Ascending aorta (tissue), 2 donors: ENCODE measurements at places on chromosomes 16 and 17. TPM values are rescaled to one million over a fixed set of nuclear protein-coding genes. Genes with fewer than 3 reads are reported as not detected.

TBL3 gene
- total RNA-seq, result 55.7 TPM

SPN gene
- 10.3 TPM for total RNA-seq

CCL5 gene
- total RNA-seq, result 43.2 TPM

MYOCD gene
- 153 TPM for total RNA-seq

- no peak overlapping the region for H3K27ac ChIP-seq
- H3K4me1 ChIP-seq, result no peaks in the 10 kb centered on the region
- H3K4me3 ChIP-seq, result no peak overlapping the region
- H3K27me3 ChIP-seq, result no peaks in the 10 kb centered on the region
- H3K36me3 ChIP-seq, result peaks cover 52% of the 10 kb centered on the region
Observed at GRCh38 chr17:38400286-38400685, 28.0 kb upstream of the ARHGAP23 start.

- H3K27me3 ChIP-seq, result no peaks in the 10 kb centered on the region
- no peak overlapping the region for H3K27ac ChIP-seq
- no peaks in the 10 kb centered on the region for H3K36me3 ChIP-seq
- H3K4me1 ChIP-seq, result no peaks in the 10 kb centered on the region
Observed at GRCh38 chr17:58666858-58667267, 25.0 kb downstream of the TEX14 start.

DNA sequence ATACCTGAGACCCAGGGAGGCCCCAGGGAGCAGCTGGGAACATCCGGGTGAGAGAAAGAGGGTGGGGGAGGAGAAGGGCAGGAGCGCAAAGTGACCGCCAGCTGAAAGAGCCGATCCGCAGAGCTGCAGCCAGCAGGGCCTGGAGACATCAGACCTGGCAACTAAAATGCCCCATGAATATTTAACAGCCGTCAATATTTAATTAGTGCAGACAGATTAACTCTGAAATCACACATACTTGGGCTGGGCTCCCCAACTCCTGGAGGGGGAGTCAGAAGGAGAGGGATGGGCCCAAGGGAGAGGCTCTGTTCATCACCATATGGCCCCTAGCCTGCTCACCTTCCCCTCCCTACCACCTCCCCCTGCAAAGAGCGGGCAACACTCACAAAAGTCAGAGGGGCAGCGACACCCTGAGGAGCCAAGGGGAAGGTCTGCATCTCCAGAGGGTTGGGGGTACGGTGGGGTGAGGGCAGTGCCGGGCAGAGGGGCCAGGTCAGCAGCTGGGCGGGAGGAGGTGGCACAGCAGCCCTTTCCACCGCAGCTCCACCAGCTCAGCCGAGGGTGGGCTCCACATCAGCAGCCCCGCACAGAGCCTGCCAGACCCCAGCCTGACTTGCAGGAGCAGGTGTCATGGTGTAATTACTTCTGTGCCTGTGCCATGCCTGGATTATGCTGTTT, 61.9 kb upstream of the CCL1 start:
- H3K27ac ChIP-seq, result no peak overlapping the region
- no peaks in the 10 kb centered on the region for H3K27me3 ChIP-seq
- H3K4me1 ChIP-seq, result no peaks in the 10 kb centered on the region
- H3K4me3 ChIP-seq, result no peak overlapping the region
- no peak for DNase-seq

GRCh38 chr17:45156242-45156641, 5.4 kb upstream of the HEXIM2 start:
- H3K4me3 ChIP-seq, result no peak overlapping the region
- H3K36me3 ChIP-seq, result no peaks in the 10 kb centered on the region
- peaks cover 50% of the 10 kb centered on the region for H3K4me1 ChIP-seq
- H3K27me3 ChIP-seq, result no peaks in the 10 kb centered on the region

GRCh38 chr16:9033125-9033830, 58.2 kb upstream of the HAPSTR1 start:
- no peak for DNase-seq
- no peak overlapping the region for H3K4me3 ChIP-seq
- H3K27ac ChIP-seq, result no peak overlapping the region
- H3K4me1 ChIP-seq, result no peaks in the 10 kb centered on the region
- no peaks in the 10 kb centered on the region for H3K36me3 ChIP-seq

GRCh38 chr16:35752012-35752772, 2292.8 kb downstream of the TP53TG3F start:
- no peak overlapping the region for H3K27ac ChIP-seq
- peak; percentile 37 for DNase-seq
- H3K4me3 ChIP-seq, result no peak overlapping the region
- no peaks in the 10 kb centered on the region for H3K27me3 ChIP-seq

- H3K4me3 ChIP-seq, result no peak overlapping the region
- no peak for DNase-seq
- no peaks in the 10 kb centered on the region for H3K4me1 ChIP-seq
- H3K27ac ChIP-seq, result no peak overlapping the region
- no peaks in the 10 kb centered on the region for H3K27me3 ChIP-seq
Observed at GRCh38 chr17:45013021-45013997, 38.1 kb downstream of the DCAKD start.
